ENCODE measurements at places on chromosomes 5 and 9. TPM values are rescaled to one million over a fixed set of nuclear protein-coding genes. Genes with fewer than 3 reads are reported as not detected.

CCNI2 gene
- total RNA-seq: 42.7 TPM

LOX gene
- 0.05 TPM for total RNA-seq

SPATA31A3 gene
- total RNA-seq: not detected

ANKRD18A gene
- total RNA-seq: 4.5 TPM

PPP2R2B gene
- 0.12 TPM for total RNA-seq

TAF11L5 gene
- not detected for total RNA-seq

TMEM174 gene
- not detected for total RNA-seq

ADAMTS13 gene
- total RNA-seq: 1.3 TPM

SHOC1 gene
- total RNA-seq: not detected

TXNDC8 gene
- not detected for total RNA-seq

All from activated CD4-positive, alpha-beta T cell treated with anti-CD3 and anti-CD28 coated beads, Interleukin-2, amount 10 ng/mL, durations not matched to agents 24 days and 14 days (primary cell).